ENCODE measurements at places on chromosomes 5 and 9. TPM values are rescaled to one million over a fixed set of nuclear protein-coding genes. Genes with fewer than 3 reads are reported as not detected.

Gene CCL28
- 18.1 TPM for total RNA-seq

Gene SEMA6A
- not detected for total RNA-seq

Gene BRINP1
- not detected for total RNA-seq

Gene IL13
- 0.65 TPM for total RNA-seq

Gene TEX48
- total RNA-seq, result not detected

Gene AGXT2
- total RNA-seq, result not detected

- H3K4me1 ChIP-seq, result no peaks in the 10 kb centered on the region
- no peaks in the 10 kb centered on the region for H3K36me3 ChIP-seq
- no peak overlapping the region for H3K27ac ChIP-seq
- no peak overlapping the region for H3K4me3 ChIP-seq
- no peaks in the 10 kb centered on the region for H3K27me3 ChIP-seq
These were observed 123.1 kb upstream of the ANKRD55 start for GRCh38 chr5:56356121-56356835.

DNA sequence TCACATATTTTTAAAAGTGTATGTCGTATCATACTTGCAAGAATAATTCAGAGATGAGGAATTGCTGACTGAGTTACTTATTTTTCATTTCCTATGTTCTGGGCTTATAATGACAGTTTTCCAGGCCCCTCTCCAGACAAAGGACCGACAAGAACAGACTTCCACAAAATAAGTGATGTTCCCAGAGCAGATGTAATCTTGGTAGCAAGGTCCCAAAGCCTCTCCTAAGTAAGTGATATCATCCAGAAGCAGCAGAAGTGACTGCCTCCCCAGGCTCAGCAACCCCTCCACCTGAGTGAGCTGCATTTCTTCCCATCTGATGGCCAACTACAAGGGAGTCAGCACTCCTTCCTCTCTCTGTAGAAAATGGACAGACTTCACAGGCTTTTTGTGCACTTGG, 57.1 kb downstream of the SEMA6A start:
- no peaks in the 10 kb centered on the region for H3K4me1 ChIP-seq
- no peak overlapping the region for H3K4me3 ChIP-seq
- no peaks in the 10 kb centered on the region for H3K27me3 ChIP-seq
- H3K36me3 ChIP-seq, result no peaks in the 10 kb centered on the region

DNA sequence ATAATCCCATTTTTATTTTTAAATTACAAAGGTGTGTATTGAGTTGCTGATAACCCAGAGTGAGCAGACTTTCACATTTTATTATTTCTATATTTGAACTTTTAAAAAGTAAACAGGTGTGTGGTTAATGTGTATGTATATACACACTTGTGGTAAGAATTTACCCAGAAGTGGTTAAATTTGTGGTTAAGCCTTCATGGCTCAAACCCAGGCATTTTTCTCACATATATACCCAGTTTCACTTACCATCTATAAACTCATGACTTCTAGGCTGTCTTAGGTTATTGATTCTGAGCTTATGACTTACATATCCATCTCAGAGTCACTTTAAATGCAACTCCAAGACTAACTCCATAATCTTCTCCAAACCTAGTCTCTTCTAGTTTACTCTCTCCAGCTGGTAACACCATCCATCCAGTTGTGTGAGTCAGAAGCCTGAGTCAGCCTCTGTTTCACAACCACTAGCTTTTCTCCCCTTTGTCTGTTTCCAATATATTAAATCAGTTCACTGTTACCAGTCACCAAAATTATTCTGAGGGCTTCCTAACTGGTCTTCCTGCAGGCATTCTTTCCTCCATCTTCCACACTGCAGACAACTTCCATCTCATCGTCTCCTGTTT, 20.2 kb downstream of the ZBED3 start:
- H3K36me3 ChIP-seq, result no peaks in the 10 kb centered on the region
- no peak for DNase-seq
- no peaks in the 10 kb centered on the region for H3K4me1 ChIP-seq
- H3K27me3 ChIP-seq, result no peaks in the 10 kb centered on the region
- H3K4me3 ChIP-seq, result no peak overlapping the region

GRCh38 chr5:131466171-131466766, 168.8 kb downstream of the RAPGEF6 start:
- H3K36me3 ChIP-seq, result no peaks in the 10 kb centered on the region
- no peaks in the 10 kb centered on the region for H3K4me1 ChIP-seq

- H3K27ac ChIP-seq, result peak within 1 kb of the TSS; percentile 47
- no peak for DNase-seq
- H3K4me1 ChIP-seq, result peaks cover 67% of the 10 kb centered on the region
- peak within 1 kb of the TSS; percentile 75 for H3K4me3 ChIP-seq
These were observed at the start of gene FGD3 for GRCh38 chr9:92947268-92948037. Gene FGD3 (plus strand): TSS chr9:92947523. CDS start chr9:92976257, 28,734 bp downstream.

GRCh38 chr5:107476783-107477182, 194.0 kb downstream of the EFNA5 start:
- no peaks in the 10 kb centered on the region for H3K36me3 ChIP-seq
- peaks cover 2% of the 10 kb centered on the region for H3K4me1 ChIP-seq
- DNase-seq, result no peak
- H3K27me3 ChIP-seq, result no peaks in the 10 kb centered on the region

GRCh38 chr5:91598216-91598615, 215.1 kb upstream of the ARRDC3 start:
- no peak for DNase-seq
- H3K27ac ChIP-seq, result no peak overlapping the region
- H3K4me3 ChIP-seq, result no peak overlapping the region
- no peaks in the 10 kb centered on the region for H3K27me3 ChIP-seq
- H3K4me1 ChIP-seq, result no peaks in the 10 kb centered on the region
- no peaks in the 10 kb centered on the region for H3K36me3 ChIP-seq

DNA sequence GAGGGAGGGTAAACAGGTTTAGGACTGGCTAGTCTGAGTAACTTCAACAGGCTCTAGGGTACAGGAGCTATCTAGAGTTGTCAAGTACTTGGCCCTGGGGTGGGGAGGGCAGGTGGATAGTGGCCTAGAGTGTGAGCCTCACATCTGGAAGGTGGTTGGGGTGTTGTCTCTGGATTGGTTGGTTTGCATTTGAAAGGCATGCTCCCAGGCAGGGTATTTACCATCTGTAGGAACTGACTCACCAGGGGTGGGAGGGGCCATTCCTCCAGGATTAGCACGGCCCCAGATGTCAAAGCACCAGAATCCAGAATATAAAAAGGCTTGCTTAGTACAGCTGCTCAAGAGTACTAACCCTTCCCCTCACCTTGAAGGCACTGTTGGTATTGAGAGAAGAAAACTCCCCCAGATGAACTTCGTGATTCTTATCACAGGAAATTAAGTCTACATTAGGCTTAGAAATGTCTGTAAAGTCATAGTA, 193.3 kb downstream of the NTRK2 start:
- no peak overlapping the region for H3K4me3 ChIP-seq
- H3K27ac ChIP-seq, result no peak overlapping the region
- no peaks in the 10 kb centered on the region for H3K36me3 ChIP-seq
- DNase-seq, result no peak
- H3K27me3 ChIP-seq, result no peaks in the 10 kb centered on the region

DNA sequence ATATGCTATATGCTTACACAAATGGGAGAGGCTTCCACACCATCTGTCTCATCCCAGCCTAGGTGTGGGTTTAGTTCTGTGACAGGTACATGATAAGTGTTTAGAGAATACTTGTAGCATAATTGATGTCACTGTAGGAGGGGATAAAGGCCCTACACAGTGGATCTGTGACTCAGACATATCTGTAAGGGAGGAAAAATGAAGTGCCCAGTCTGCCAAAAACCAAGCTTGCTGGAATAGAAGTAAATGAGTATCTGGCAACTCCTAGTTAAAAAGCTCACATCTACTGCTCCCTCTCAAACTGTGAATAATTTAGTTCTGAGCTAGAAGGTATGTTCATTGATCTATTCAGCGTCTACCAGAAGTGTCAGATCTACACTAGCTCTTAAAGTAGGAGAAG, 38.9 kb upstream of the FAM174A start:
- no peak for DNase-seq
- H3K4me3 ChIP-seq, result no peak overlapping the region
- H3K27me3 ChIP-seq, result no peaks in the 10 kb centered on the region

GRCh38 chr9:92132501-92132900, 17.3 kb upstream of the SPTLC1 start:
- H3K4me3 ChIP-seq, result no peak overlapping the region
- no peak overlapping the region for H3K27ac ChIP-seq
- H3K36me3 ChIP-seq, result no peaks in the 10 kb centered on the region
- no peak for DNase-seq
- H3K27me3 ChIP-seq, result no peaks in the 10 kb centered on the region
- H3K4me1 ChIP-seq, result peaks cover 18% of the 10 kb centered on the region

DNA sequence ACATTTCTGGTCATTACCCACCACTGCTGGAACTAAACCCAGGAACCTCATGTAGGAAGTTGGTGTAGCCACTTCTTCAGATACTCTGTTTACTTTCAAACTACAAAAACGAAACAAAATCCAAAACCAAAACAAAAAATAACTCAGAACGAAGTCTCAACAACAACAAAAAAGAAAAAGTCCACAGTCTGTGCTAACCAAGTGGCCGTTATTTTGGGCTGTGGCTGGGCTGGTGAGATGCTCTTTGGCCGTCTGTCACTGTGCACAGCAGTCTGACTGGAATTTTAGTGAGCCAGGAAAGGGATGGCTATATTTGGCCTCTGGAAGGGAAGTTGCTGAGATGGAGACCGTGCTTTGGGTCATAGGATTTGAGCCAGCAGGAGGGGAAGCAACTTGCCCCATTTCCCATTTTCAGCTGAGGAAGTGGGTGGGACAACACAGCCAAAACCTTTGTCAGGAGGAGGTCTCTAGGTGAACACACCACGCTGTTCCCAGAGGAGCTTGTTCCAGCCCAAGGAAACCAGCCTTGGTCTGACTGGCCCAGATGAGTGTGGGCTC, 334.1 kb downstream of the ZSWIM6 start:
- no peaks in the 10 kb centered on the region for H3K27me3 ChIP-seq
- H3K27ac ChIP-seq, result no peak overlapping the region
- no peak for DNase-seq
- no peaks in the 10 kb centered on the region for H3K4me1 ChIP-seq
- H3K4me3 ChIP-seq, result no peak overlapping the region

DNA sequence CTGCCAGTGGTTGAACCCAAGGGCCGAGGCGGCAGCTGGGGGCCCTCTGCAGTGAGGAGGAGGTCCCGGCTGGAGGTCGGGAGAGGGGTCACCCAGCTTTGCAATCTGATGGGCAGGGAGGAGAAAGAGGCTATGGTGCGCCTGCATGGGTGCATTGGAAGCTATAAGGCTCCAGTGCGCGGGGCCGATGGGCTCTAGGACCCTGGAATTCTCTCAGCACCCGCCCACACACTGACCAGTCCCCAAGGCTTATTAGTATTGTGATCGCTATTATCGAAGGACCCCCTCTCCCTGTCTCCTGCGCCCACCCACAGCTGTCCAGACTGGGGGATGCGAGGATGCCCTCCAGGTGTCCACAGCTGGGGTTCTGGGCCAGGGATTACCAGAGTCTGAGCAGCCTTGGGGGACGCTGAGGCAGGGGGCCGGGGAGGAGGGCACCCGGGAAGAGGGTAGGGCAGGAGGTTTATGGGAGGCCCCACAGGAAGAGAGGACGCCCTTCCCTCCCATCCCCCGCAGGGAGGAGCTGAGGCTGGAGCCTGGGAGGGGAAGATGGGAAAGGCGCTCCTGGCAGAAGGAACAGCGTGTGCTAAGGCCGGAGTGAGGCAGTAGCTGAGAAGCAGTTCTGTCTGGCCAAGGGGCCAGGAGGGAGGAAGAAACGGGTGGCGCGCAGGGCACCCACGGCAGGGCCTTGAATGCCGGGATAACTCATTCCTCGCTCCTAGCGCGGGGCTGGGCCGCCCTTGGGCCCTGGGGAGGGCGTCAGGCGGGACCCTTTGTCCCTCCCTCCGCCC, 24.2 kb downstream of the C9orf50 start:
- peaks cover 31% of the 10 kb centered on the region for H3K4me1 ChIP-seq
- no peaks in the 10 kb centered on the region for H3K27me3 ChIP-seq
- H3K36me3 ChIP-seq, result no peaks in the 10 kb centered on the region
- DNase-seq, result no peak
- H3K27ac ChIP-seq, result no peak overlapping the region

DNA sequence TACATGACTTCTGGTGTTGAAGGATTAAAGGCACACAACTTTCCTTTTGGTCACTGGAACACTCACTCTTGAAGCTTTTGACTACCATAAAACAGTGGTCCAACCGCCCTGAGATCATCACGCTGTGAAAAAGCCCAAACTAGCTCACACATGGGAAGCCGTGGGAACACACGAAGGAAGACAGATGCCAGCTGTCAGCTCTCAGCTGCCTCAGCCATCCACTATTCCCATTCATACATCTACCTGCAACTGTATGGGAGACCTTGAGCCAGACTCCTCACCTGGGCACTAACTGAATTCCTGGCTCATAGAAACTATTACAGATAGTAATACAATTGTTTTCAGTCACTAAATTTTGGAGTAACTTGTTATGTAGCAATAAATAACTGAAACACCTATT, 246.1 kb downstream of the MSX2 start:
- no peak overlapping the region for H3K27ac ChIP-seq
- H3K4me1 ChIP-seq, result no peaks in the 10 kb centered on the region
- no peak overlapping the region for H3K4me3 ChIP-seq
- peaks cover 10% of the 10 kb centered on the region for H3K27me3 ChIP-seq
- no peaks in the 10 kb centered on the region for H3K36me3 ChIP-seq

- peaks cover 44% of the 10 kb centered on the region for H3K36me3 ChIP-seq
- no peaks in the 10 kb centered on the region for H3K4me1 ChIP-seq
- no peak for DNase-seq
- H3K4me3 ChIP-seq, result no peak overlapping the region
- no peak overlapping the region for H3K27ac ChIP-seq
- no peaks in the 10 kb centered on the region for H3K27me3 ChIP-seq
These were observed 165.6 kb downstream of the SMARCA2 start for GRCh38 chr9:2180704-2181103.

GRCh38 chr9:126205265-126205664, 121.4 kb upstream of the MVB12B start:
- DNase-seq, result no peak
- no peaks in the 10 kb centered on the region for H3K4me1 ChIP-seq
- H3K27ac ChIP-seq, result no peak overlapping the region
- no peaks in the 10 kb centered on the region for H3K36me3 ChIP-seq

GRCh38 chr9:13069498-13069897, 210.0 kb downstream of the MPDZ start:
- H3K36me3 ChIP-seq, result no peaks in the 10 kb centered on the region
- no peak overlapping the region for H3K27ac ChIP-seq
- H3K4me3 ChIP-seq, result no peak overlapping the region
- no peak for DNase-seq
- H3K4me1 ChIP-seq, result no peaks in the 10 kb centered on the region
- H3K27me3 ChIP-seq, result no peaks in the 10 kb centered on the region

- peaks cover 3% of the 10 kb centered on the region for H3K27me3 ChIP-seq
- H3K4me3 ChIP-seq, result no peak overlapping the region
- no peak for DNase-seq
- H3K36me3 ChIP-seq, result no peaks in the 10 kb centered on the region
- H3K4me1 ChIP-seq, result no peaks in the 10 kb centered on the region
- H3K27ac ChIP-seq, result no peak overlapping the region
These were observed 153.6 kb downstream of the MSX2 start for GRCh38 chr5:174877987-174878386.

DNA sequence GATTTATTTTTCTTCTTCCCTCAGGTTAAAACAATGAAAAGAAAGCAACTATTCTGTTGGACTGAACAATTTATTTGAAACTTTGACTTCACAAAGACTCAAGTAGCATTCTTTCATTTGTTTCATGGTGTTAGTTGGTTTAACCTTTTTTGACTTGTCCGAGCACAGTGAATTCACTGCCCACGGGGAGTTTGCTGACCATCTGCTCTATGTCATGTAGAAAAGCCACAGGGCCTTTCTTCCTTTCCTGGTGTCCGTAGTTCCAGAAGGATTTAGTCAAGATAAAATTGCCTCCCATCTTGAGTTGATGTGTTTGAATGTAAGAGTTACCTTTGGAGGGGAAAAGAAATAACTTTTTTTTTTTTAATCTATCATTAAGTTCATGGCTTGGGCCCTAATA, 55.1 kb upstream of the ZNF608 start:
- H3K4me3 ChIP-seq, result no peak overlapping the region
- H3K27me3 ChIP-seq, result no peaks in the 10 kb centered on the region

Data from T-cell (primary cell).